ENCODE measurements at places on chromosomes 6 and 20. TPM values are rescaled to one million over a fixed set of nuclear protein-coding genes. Genes with fewer than 3 reads are reported as not detected.

- DNase-seq = no peak
Measured at GRCh38 chr6:108581932-108582475, 21.3 kb downstream of the FOXO3 start.

DNA sequence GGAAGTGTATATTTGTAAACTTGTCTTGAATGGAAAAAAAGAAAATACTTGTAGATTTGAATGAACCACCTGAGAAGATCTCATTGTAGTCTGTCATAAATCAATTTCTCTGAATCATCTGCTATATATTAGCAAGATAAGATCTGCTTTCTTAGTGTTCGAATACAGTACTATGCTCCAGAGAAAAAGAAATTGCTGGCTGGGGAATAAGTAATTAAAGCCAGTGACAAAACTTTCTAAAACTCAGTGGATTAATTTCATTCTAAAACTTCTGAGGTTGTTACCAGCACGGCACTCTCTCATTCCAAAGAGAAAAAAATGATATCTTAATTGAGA lies 22.4 kb upstream of the MROH8 start:
- DNase-seq = no peak

The PI16 gene
- total RNA-seq = 1.9 TPM

DNA sequence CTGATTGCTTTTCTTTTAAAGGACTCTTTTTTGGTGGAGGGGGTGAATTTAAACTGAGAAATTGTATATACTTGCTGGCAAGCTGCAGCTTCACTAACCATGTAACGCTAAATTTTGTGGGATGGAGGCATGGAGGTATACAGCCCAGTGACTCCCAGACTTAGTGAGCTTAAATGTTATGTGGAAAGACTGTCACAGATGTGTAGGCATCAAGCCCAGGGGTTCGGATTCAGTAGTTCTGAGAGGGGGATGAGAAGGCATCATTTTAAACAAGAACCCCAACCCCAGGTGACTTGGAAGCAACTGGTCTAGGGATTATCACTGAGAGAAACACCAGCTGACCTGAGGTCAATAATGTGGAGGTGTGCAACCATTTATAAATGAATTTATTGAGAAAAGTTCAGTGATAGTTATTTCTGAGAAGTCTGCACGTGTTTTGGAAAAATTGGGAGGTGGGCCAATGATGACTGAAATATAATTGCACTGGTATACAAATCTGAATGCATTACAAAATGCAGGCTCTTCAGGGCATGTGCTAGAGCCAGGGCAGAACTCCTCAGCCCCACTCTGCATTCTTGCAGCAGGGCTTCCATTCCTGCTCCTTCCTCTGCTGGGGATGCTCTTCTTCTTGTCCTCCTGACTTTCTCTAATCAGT lies 26.9 kb downstream of the RFPL4B start:
- DNase-seq = no peak

DNA sequence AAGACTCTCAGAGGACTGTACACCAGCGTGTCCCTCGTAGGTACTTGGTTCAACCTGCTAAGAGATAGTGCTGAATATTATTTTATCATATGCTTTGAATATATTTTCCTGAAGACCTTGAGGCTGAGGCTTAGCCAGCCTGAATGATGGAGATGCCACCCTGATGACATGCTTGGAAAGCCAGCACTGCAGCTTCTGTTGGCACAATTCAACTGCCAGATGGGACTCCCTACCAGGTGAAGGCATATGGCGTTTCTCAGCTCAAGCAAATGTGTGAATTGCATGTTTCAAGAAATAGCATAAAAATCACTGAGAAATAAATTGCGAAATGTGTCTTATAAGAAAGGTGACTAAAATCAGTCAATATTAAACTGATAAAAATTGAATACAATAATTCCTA lies 228.1 kb upstream of the CST7 start:
- DNase-seq = no peak

GRCh38 chr20:38092260-38092857 lies 58.8 kb downstream of the RPRD1B start:
- DNase-seq = no peak

- DNase-seq = no peak
Measured at GRCh38 chr6:128526152-128526914, 5.9 kb upstream of the PTPRK start.

DNA sequence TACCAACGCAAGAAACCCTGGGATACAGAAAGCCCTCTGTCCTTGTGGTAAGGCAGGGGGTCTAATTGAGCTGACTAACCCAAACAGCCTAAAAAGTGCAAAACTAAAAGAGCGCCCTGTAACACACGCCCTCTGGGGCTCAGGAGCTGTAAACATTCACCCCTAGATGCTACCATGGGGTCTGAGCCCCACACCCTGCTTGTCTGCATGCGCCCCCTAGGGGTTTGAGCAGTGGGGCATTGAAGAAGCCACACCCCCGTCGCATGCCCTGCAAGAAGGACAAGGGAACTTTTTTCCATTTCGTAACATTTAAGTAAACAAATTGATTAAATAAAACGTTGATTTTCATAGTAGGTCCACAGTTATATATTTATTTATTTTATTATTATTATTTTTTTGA lies 616.9 kb upstream of the MAN1A1 start:
- DNase-seq = no peak

GRCh38 chr6:11228935-11229654 lies 3.4 kb downstream of the NEDD9 start:
- no peak for DNase-seq

- DNase-seq = no peak
Measured at GRCh38 chr6:138757136-138757535, 16.4 kb upstream of the CCDC28A start.

- no peak for DNase-seq
Measured at GRCh38 chr6:69792292-69792691, 4.5 kb downstream of the LMBRD1 start.

GRCh38 chr6:105318660-105319059 lies 84.2 kb downstream of the PREP start:
- no peak for DNase-seq

DNA sequence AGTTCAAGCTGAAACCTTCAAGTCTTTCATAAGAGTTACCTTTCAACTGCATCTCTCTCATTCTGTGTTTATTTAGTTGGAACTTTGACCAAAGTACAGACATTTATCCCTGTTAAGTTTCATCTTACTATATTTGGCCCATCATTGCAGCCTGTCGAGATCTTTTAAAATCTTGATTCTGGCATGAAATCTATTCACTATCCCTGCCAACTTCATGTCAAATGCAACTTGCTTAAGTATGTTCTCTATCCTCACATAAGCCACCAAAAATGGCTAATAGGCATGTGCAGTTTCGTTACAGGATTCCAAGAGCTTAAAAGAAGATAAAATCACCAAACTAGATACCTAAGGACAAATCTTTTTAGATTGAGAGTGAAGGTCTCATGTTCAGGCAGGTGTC lies 117.5 kb upstream of the KCNQ5 start:
- no peak for DNase-seq
